Stimulated activated naive B cell treated with anti-CD40 and anti-IgM and Interleukin-4, amounts not matched to agents 10 μg/mL and 1 μg/mL and 100 μg/mL, for 72 hours (primary cell): ENCODE measurements at places on chromosomes 12 and 14.
A peak's percentile ranks its signal among the peaks of the same experiment; 100 is the strongest.

- peak; percentile 73 for DNase-seq
These were observed at the start of gene RNASE4 for GRCh38 chr14:20683891-20684661. TSS of gene RNASE4 (plus strand) at chr14:20684560. CDS start at chr14:20699372, 14,812 bp downstream.

DNA sequence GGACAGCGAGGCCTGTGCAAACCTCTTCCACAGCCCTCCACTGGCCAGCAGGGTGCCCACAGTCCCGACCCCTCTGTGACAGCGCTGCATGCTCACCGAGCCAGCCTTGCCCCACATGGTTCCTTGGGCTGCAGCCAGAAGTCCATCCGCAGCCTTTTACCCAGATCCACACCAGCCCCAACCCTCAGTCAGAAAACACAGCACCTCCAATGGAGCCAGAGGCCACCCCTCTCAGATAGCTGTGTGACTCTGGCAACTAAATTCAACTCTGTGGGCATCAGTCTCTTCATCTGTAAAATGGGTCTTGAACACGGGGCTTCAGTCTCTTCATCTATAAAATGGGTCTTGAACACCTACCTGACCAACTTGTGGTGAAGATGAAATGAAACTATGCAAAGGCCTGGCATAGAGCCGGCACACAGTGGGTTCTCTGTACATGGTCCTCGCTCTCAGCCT, 38.0 kb downstream of the NFKBIA start:
- no peak for DNase-seq

DNA sequence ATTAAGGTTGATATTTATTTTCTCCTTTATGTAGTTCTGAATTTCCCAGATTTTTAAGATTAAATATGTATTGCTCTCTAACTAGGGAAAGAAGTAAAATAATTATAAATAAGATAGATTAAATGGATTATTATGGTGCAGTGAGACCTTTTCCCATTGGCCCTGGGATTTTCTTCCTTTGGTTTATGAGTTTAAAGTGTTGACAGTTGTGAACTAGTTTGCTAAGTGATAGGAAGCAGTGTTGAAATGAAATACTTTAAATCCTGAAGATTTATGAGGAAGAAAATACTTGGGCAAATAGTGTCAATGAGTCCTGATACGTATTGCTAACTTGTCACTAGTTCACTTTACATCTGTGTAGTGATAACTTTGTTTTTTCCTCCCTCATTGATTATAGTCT, 188.9 kb downstream of the RAD51B start:
- DNase-seq, result no peak

DNA sequence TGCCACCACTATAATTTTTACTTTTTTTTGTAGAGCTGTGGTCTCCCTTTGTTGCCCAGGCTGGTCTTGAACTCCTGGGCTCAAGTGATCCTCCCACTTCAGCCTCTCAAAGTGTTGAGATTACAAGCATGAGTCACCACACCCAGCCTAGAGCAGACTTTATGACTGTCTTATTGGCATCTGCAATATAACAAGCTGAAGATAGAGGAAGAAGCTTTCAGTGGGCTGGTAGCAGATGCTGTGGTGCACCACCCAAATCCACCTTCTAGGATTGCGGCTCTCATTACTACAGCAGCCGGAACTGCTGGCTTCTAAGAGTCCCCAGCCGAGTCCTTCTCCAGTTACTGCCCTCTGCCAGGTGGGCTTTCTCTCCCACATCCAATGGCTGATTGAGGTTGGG, 7.6 kb upstream of the STK38L start:
- no peak for DNase-seq

DNA sequence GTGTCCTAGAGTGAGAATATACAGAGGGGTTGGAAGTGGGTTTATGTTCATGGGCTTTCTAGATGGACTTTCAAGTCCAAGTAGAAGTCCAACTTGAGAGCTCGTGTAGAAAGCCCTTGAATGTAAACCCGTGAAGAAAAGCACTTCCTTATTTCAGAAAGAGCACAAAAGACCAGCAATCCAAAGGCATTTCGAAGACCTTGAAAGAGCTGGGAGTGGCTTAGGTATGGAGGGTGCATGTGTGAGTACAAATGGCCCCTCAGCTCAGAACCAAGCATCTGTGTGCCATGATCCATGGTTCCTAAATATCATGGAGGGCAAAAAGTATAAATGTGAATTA, 160.7 kb downstream of the ETV6 start:
- DNase-seq, result no peak

- DNase-seq, result peak; percentile 66
These were observed 840 bp downstream of the PNP start for GRCh38 chr14:20469890-20470602.
